ENCODE measurements at places on chromosomes 7 and 10.

- DNase-seq: no peak
Observed at GRCh38 chr10:6145166-6145987, 56.5 kb downstream of the RBM17 start.

GRCh38 chr10:86446987-86447386 lies 74.6 kb downstream of the WAPL start:
- no peak for DNase-seq

- no peak for DNase-seq
Observed at GRCh38 chr10:14184841-14185315, 145.8 kb downstream of the FRMD4A start.

- DNase-seq: no peak
Observed at GRCh38 chr10:65534771-65535170, 1391.1 kb upstream of the LRRTM3 start.

GRCh38 chr7:65980478-65981250 lies 1.3 kb downstream of the GUSB start:
- DNase-seq: no peak

DNA sequence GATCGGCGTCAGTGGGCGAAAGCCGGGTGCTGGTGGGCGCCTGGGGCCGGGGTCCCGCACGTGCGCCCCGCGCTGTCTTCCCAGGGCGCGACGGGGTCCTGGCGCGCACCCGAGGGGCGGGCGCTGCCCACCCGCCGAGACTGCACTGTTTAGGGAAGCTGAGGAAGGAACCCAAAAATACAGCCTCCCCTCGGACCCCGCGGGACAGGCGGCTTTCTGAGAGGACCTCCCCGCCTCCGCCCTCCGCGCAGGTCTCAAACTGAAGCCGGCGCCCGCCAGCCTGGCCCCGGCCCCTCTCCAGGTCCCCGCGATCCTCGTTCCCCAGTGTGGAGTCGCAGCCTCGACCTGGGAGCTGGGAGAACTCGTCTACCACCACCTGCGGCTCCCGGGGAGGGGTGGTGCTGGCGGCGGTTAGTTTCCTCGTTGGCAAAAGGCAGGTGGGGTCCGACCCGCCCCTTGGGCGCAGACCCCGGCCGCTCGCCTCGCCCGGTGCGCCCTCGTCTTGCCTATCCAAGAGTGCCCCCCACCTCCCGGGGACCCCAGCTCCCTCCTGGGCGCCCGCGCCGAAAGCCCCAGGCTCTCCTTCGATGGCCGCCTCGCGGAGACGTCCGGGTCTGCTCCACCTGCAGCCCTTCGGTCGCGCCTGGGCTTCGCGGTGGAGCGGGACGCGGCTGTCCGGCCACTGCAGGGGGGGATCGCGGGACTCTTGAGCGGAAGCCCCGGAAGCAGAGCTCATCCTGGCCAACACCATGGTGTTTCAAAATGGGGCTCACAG lies 1.1 kb downstream of the EGFR start:
- DNase-seq: peak; percentile 74
